ENCODE measurements at places on chromosomes 16 and 17. TPM values are rescaled to one million over a fixed set of nuclear protein-coding genes. Genes with fewer than 3 reads are reported as not detected.

The ZNF764 gene
- total RNA-seq: 7.1 TPM

The NAGS gene
- 7.5 TPM for total RNA-seq

The KAT7 gene
- 20.9 TPM for total RNA-seq

The HOXB13 gene
- not detected for total RNA-seq

The PIRT gene
- not detected for total RNA-seq

Data from epithelial cell of alveolus of lung (primary cell).